HT-29 (cell line): ENCODE measurements at places on chromosomes 16 and 17.

DNA sequence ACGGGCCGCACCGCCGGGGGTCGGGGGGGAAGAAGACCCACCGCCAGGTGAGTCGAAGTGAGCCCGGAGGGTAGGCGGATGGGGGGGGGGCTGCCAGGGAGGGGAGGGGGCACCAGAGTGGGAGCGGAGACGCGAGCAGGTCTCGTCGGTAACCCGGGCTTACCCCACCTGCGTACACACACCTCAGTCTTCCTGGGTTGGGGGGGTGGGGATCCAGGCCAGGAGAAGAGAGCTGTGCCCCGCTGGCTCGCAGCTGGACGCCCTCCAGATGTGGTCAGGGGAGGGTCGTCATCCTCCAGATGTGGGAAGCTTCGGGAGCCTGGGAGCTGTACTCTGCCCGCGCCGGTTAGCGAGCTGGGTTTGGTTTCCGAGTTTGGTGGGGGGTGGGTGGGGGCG, 1.2 kb downstream of the CACNA1G start:
- DNase-seq, result no peak

DNA sequence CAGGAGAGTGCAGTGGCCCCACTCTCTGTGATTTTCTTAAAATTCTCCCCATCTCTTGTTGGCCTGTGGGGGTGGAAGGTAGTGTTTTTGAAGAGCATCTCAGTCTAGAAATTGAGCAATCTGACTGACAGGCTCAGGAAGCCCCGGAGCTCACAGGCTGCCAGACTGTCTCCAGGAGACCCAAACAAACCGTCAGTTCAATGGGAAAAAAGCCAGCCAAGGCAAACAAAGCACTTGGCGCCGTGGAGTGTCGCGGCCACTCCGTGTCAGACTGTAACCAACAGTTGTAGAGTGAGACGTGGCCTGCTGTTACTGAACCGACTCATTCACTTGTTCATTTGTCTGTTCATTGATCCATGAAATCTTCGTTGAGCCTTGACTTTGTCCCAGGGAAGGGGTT, 33.7 kb downstream of the RGS9 start:
- no peak for DNase-seq

GRCh38 chr16:67115639-67116038, 5.9 kb downstream of the PHAF1 start:
- DNase-seq, result no peak

DNA sequence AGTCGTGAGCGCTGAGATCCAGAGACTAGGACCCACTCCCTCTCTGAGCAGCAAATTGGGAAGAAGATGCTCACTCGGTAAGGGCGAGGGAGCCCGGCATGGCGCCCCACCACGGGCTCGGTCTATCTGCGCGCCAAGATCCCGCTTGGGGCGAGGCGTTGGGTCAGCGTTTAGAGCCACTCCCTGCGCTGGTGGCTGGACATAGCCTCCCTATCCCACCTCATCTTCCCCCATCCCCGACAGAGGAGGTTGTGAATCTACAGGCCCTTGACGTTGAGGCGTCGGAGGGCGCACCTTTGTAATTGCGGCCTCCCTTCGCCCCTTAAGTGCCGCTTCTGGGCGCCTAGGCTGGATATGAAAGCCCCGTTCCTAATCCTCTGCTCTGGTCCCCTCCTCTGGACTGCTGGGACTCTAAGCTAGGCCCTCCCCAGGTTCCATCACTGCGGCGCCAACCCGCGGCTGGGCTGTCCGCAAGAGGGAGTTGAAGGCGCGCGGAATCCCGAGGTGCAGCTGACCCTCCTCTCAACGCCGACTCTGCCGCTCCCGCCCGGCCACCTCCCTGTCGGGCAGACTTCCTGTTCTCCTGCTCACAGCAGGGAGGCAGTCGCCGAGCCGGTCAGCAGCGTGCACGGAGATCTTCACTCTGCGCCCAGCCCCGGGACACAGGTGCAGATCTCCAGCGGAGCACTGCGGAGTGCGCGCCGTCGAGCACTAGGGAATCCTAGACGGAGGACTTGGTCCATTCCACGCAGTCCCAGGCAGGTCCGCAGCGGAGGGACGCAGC, 16.1 kb upstream of the HOXB9 start:
- peak; percentile 70 for DNase-seq

DNA sequence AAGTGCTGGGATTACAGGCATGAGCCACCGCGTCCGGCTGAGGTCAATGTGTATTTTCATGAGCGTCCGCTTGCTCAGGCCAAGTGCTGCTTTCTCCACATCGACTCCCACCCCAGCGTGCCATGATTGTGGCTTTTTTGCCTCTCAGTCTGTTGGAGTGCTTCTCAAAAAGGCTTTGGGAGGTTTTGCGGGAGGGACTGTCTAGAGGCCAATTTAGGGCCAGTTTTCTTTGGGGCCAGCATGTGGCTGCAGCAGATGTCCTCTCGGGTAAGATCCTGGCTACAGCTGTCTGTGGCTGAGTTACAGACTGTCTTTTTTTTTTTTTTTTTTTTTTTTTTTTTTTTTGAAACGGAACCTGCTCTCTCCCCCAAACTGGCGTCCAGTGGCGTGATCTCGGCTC, 6.5 kb downstream of the C16orf90 start:
- no peak for DNase-seq

DNA sequence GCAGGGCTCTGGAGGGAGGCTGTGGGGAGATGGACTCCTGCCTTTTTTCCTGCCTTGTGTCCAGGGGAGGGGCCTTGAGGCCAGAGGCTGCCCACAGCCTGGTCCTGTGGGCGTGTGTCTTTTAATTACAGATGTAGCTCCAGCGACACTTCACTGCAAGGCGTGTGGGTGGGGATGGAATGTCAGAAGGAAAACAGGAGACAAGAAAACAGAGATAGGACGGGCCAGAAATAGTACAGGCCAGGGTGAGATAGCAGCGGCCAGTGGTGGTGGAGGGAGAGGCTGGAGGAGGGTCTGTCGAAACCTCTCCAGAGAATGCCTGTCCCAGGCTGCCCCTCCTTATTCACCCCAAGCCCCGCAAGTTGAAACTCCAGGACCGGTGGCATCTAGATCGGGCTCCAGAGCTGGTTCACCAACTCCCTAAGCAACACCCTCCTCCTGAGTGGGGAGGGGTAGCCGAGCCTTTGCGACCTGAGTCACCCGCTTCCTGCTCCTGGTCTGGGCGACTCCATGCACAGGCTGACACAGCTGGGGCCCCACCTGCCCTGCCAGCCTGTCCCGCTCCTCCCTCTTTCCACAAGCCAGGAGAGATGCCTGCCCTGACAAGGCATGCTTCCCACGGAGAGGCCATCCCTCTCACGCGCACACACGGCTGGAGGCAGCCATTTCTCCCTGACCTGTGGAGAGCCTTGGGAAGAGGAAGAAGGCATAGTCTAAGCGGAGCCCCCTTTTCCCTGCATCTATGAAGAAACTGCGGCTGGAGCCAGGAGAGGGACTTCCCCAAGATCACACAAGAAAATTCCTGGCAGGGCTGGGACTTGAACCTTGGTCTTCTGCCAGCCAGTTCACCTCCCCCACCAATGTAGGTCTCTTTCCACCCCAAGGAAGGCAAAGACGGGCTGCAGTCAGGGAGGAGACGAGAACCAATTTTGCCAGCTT, 6.6 kb upstream of the JUP start:
- peak; percentile 96 for DNase-seq

DNA sequence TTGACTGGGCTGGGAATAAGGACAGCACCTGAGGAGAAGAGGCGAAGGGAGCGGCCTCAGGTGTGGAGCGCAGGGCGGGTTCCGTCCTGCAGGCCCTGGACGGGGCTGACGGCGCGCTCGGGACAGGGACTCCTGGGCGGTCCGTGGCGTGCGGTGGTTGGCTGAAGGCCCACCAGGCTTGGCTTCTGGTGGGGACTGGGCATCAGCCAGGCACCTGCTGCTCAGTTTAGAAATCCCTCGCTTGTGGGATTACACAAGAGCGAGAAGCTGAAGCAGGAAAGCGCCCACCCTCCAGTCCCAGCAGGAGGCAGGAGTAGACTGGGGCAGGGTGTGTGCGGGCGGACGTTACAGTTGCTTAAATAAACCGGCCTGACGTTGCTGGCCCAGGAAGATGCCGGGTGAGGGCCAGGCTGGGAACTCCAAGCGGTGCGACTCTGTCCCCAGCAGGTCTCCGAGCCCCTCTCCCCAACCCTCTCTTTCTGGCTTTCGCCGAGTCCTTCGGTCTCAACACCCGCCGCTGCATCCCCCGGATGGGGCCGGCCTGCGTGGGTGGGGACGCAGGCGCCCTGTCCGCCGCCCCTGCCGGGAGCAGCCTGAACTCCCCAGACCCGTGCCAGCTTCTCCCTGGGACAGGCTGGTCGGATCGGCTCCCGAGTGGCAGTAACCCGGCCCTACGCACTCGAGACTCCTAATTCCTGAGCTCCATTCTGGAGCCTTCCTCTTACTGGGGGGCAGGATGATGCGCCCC, 639 bp downstream of the MIF4GD start:
- peak; percentile 82 for DNase-seq

DNA sequence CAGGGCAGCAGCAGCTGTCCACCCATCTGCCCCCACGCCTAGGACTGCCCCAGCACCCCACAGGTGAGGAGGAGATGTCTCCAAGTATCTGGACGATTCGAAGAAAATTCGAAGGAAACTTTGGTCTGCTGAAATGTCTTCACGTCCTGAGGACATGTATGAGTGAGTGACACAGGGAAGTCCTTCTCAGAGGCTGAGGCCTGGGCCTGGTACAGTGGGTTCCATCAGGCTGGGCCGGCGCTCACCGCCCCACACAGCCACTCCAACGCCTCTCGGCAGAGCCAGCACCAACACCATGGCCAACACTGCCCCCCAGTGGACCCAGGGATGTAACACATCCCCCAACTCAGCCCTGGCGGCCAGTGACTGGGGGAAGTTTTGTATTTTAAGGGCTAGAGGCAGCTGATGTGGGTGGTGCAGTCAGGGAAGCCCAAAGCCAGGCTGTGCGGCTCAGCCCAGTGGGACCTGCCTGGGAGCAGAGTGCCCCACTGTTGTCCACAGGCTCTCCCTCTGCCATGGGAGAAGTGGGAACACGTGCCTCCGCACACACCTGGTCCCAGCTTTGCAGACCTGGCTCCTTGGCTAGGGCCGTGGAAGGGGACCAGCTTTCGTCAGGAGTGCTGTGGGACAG, 55.8 kb upstream of the FASN start:
- peak; percentile 82 for DNase-seq

DNA sequence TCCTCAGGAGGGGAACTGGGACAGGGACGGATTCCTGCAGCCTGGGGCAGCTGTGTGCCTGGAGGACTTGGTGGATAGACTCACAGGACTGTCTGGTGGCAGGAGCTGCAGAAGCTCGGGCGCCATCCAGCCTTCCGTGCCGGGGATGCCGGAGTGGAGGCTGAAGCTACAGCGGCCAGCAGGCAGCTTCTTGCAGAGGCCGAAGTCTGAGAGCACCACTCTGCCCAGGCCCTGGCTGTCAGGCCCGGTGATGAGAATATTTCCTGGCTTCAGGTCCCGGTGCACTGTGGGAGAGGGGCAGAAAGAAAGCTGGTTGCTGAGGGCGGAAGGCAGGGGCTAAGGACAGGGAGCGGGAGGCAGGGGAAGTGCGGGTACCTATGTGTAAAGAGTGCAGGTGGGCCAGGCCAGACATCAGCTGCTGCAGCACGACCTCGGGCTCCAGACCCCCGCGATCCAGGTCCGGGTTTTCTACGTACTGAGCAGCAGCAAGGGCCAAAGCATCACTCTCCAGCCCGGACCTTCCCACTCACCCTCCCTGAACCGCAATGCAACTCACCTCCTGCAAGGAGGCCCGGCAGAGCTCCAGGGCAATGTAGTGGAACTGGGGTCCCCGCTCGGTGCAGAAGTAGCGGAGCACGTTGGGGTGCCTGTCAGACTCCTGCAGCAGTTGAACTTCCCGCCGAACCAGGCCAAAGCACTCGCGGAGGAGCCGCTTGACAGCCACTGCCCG, 16.1 kb downstream of the PLK1 start:
- DNase-seq, result no peak

GRCh38 chr16:87264634-87265033, 52.6 kb downstream of the C16orf95 start:
- no peak for DNase-seq

- DNase-seq, result peak; percentile 90
These were observed 118.0 kb upstream of the ZNF469 start for GRCh38 chr16:88264641-88265285.

- peak; percentile 60 for DNase-seq
These were observed 42.6 kb downstream of the CPNE2 start for GRCh38 chr16:57134982-57135381.

GRCh38 chr16:35152067-35152627, 1692.7 kb downstream of the TP53TG3F start:
- no peak for DNase-seq

DNA sequence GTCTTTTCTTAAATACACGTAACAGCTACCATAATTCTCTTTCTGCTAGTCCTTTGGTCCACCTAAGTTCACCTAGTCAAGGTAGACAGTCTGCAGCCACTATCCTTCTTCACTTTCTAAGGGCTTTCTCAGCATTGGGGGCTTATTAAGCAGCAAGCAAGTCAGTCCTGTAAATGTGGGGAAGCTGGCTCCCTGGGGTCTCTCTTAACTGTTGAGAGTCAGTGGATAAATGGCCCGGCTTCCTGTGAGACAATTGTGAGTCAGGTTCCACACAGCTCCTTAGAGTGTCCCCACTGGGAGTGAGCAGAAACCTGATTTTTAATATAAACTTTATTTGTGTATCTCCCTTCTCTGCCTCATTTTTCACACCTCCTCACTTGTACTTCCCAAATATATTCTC, 132.1 kb downstream of the CDH13 start:
- DNase-seq, result no peak

- peak; percentile 70 for DNase-seq
These were observed 66.0 kb downstream of the CDK12 start for GRCh38 chr17:39527220-39527813.

- no peak for DNase-seq
These were observed 682.4 kb downstream of the KCNJ18 start for GRCh38 chr17:22374741-22375140.

GRCh38 chr17:75631353-75631752, 1.9 kb upstream of the SMIM5 start:
- no peak for DNase-seq

GRCh38 chr16:65070831-65071432, 50.9 kb downstream of the CDH11 start:
- peak; percentile 12 for DNase-seq

DNA sequence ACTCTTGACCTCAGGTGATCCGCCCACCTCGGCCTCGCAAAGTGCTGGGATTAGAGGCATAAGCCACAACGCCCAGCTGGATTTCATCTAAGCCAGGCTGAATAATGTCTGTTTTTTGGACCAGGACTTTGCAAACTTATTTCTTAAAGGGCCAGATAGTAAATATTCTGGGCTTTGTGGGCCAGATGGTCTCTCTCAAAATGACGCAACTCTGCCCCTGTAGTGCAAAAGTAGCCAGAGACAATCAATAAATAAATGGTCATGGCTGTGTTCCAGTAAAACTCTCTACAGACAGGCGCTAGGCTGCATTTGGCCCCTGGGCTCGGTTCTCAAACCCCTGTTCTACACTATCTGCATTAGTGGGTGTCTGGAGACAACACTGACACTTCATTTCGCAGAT, 121.9 kb upstream of the CDH13 start:
- no peak for DNase-seq

GRCh38 chr16:8764525-8765250, 32.8 kb downstream of the TMEM186 start:
- no peak for DNase-seq

- DNase-seq, result peak; percentile 75
These were observed 246.6 kb upstream of the RPL38 start for GRCh38 chr17:73956595-73957465.
